ENCODE measurements at places on chromosomes 1 and 21. TPM values are rescaled to one million over a fixed set of nuclear protein-coding genes. Genes with fewer than 3 reads are reported as not detected.

- DNase-seq = no peak
These were observed 3.5 kb upstream of the FCMR start for GRCh38 chr1:206925106-206925736.

- no peak for DNase-seq
These were observed 281.1 kb upstream of the DUSP10 start for GRCh38 chr1:222023025-222023424.

GRCh38 chr1:19260211-19261138 is 8.9 kb downstream of the MRTO4 start:
- no peak for DNase-seq

GRCh38 chr1:39378377-39378776 is 113.1 kb upstream of the BMP8A start:
- DNase-seq = no peak

GRCh38 chr1:23402286-23403037 is 22.1 kb downstream of the TCEA3 start:
- no peak for DNase-seq

GRCh38 chr1:166164995-166165660 is 1.7 kb downstream of the FAM78B start:
- DNase-seq = peak; percentile 47

Gene XKR8
- 5.0 TPM for total RNA-seq

Gene COA6
- 16.8 TPM for total RNA-seq

Gene SLFNL1
- 0.83 TPM for total RNA-seq

Gene KCNJ9
- not detected for total RNA-seq

Gene NRAS
- total RNA-seq = 7.7 TPM
